Stimulated activated effector memory CD8-positive, alpha-beta T cell treated with anti-CD3 and anti-CD28 coated beads, Interleukin-12 subunit alpha, Interleukin-12 subunit beta, amount 100 ng/mL, for 72 hours (primary cell): ENCODE measurements at places on chromosomes 12 and 14.

DNA sequence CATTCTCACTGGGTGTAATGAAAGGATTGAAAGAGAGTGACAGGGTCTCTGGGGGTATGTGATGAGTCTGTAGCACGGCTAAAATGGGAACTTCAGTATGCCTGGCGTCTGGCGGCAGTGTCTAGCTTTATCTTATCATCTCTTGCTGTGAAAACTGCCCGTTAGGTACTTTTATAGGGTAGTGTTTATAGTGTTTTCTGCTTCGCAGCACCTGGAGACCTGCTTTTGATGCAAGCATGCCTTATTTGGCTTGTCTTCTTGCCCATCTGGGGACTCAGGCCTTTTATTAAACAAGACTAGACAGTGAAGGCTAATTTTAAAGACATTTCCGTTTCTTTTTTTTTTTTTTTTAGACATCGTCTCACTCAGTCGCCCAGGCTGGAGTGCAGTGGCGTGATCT lies 36.3 kb upstream of the ALDH2 start:
- no peak for DNase-seq

DNA sequence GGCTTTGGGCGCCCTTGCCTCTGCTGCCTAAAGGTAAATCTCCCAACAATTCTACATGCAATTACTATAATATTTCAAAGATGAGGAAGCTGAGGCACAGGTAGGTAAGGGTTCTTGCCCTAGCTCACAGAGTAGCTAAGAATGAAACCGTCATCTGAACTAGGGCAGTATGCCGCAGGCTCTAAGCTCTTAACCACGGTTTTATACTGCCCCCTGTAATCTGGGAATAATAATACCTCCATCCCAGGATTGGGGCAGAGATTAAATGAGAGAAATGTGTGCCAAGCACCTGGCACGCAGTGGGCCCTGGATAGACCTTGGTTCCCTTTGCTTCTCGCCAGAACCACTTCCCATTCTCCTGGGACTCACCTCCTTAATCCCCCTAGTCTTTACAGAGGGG lies 1.5 kb upstream of the HRK start:
- DNase-seq: no peak

DNA sequence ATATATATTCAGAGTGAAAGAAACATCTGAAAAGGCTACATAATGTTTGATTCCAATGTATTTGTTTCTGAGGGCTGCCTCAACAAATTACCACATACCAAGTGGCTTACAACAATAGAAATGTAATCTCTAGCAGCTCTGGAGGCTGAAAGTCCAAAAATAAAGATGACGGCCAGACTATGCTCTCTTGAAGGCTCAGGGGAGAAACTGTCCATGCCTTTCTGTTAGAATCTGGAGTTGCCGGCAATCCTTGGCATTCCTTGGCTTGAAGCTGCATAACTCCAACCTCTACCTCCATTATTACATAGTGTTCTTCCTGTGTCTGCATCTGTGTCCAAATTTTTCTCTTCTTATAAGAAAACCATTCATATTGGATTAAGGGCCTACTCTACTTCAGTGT lies 68.1 kb upstream of the PLEKHG7 start:
- no peak for DNase-seq

- DNase-seq: no peak
Observed at GRCh38 chr12:68393417-68393816, 61.3 kb upstream of the MDM1 start.

DNA sequence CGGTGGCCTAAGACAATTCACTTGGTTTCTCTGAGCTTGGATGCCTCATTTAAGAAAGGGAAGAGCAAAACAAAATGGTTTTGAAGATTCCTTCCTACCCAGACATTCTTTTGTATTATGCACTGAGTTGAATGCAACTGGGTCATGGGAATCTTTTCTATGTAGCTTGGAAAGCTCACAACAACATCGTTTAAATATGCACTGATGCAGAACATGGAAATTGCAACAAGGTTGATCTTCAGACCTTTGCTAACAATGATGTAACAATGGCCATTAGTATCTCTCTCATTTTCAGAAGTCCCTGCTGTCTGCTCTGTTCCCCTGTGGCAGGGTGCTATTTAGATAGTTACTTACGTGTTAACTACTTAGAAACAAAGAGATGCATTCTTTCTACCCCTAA lies 30.1 kb upstream of the IGF1 start:
- DNase-seq: no peak

DNA sequence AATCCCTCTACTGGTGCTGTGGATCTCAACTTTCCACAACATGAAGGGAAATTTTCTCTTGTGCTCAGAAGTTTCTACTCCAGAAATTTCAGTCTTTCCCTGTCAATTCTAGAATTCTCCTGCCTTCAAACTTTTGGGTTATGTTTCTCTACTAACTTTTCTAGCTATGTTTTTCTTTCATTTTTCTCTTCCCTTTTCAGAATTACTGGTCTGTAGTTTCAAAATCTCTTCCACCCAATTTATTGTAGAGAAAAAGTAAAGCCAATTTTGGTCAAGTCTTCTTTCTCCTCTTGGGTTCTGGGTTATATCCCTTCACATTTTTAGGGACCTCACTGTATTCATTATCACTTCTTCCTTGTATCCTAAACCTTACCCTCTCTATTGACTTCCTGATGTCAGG lies 18.9 kb downstream of the CNTN1 start:
- no peak for DNase-seq

DNA sequence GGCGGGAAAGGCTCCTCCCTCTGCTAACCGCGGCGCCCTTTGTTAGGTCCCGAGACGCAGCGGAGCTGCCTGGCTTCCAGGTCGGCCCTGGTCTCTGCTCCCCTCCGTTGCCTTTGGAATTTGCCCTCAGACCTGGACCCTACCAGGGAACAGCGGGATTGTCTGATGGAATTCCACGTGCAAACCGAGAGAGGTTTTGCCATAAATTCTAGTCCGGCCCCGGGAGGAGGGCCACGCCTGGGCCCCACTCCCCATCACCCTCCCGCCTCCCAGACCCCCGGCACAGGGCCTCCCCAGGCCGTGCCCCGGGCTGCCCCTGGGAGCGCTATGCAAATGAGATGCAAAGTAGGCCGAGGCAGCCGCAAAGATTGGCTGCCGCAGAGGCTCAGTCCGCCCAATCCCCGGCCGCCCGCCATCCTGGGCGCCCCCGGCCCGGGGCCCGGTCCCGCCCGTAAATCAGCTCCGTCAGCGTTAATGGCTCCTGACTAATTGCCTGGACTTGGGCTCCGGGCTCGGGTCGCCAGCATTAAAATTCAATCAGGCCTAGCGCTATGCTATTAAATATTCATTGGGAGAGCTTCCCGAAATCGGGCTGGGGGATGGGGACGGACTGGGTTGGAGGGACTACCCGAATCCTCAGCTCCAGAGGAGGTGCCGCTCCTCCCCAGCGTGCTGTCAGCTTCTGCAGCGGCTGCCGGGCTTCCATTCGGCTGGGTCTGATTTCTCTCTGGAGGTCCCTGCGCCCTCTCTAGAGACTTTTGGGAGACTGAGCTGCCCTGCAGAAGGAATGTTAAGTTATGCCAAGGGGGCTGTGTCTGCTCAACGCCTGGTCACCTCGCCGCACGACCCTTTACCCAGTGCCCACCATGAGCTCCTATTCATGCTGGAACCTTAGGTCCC lies 15.7 kb upstream of the FIGNL2 start:
- no peak for DNase-seq

DNA sequence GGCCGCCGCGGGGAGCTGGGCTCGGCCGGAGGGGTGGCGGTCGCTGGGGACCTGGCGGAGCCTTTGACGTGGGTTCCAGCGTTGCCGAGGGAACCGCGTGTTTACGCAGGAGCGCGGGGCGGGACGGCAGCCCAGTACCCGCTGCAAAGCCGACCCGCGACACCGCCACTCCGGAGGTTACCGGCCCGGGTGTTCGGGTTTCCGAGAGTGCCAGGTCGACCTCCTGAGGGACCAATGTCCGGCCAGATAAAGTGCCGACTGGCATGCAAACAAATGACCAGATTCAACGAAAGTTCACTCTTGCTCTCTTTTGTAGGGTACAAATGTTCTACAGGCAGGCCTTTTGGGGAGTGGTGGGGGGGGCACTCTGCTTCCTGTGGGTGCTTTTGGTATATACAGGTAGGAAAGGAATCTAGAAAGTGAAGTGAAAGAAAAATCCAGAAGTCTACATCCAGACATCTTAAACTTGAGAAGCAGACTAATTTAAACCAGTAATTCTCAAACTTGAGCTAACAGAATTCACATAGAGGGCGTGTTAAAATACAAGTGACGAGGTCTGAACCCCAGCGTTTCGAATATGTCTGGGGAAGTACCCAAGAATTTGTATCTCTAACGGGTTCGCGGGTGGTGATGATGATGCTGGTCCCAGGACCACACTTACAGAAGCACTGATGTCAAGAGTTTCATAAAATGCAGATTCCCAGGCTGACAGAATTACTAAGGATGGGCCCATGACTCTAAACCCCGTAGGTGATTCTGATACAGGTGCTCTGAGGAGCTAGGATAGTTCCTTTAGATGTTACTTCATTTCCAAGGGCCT lies at the start of gene GPR135:
GPR135 (minus strand) TSS at position 65 of the 820 bp plus-strand sequence. CDS start 154 bp downstream, outside the sequence.
- peak; percentile 65 for DNase-seq

GRCh38 chr14:74942181-74942580 lies 13.2 kb downstream of the PGF start:
- DNase-seq: no peak

DNA sequence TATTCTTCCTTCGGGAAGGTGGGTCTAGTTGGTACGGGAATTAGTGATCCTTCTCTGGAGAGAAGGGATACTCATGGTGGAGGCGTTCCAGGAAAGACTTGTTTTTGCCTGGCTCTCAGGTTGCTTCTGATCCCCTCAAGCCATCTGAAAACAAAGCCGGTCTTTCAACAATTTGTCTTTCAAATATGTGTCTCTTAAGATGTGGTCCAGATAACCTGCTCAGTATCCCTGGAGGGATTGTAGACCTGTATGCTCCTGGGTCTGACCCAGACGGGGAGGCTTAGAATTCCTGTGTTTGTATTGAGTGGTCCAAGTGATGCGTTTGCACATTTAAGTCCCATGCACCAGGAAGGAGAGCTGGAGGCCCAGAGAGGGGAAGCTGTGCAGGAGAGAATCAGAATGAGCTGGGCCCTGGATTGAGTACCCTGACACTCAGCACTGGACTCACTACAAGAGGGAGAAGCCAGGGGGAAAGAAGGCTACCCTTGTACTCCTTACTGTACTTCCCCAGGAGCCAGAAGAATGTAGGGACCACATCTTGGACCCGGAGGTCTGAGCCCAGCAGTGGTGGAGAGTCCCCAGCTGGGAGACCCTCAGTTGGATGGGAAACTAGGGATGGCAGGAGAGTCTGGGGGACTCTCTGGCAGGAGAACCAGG lies 40.4 kb downstream of the ERH start:
- no peak for DNase-seq

DNA sequence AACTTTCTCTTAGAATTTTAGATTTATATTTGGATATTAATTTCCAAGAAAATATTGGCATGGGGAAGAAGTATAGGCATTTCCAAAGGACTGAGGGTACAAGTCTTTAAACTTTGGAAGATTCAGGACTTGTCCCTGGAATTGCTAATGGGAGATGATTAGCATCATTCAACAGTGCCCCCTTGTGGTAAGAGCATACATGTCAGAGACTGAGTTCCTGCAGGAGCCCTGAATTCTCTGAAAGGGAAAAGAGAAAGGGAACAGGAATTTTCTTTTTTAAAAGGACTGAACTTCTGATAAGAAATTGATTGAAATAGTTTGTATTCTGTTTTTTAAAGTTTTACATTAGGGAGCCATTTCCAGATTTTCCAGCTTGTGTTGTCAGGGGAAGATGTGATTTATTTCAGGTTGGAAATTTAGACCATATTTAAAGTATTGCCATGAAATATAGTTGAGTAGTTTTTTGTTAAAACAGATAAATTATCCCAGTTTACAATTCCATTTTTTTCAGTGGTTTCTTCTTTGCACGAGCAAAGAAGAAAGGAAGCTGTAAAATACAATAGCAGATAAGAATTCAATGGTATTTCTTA lies 44.0 kb upstream of the REP15 start:
- no peak for DNase-seq

DNA sequence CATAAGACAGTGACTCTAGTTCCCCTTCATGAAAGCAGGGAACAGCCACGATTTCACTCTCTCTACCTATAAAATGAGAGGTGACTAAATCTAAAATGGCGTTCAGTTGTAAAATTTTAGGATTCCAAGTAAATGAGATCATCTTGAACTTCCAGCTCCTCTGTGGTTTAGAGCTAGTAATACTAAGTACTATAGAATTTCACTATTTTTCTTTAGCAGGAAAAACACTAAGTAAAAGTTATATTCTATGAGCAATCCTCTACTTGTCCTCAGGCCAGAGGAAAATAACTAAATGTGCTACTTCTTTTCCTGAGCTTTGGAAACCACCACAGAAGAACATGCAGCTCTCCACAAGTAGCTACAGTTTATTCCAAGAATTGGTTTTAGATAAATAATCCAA lies 55.6 kb downstream of the NIN start:
- no peak for DNase-seq

- DNase-seq: no peak
Observed at GRCh38 chr14:76984297-76984696, 44.2 kb downstream of the IRF2BPL start.

- DNase-seq: no peak
Observed at GRCh38 chr12:56336361-56337167, 2.1 kb upstream of the IL23A start.
